ENCODE measurements at places on chromosomes 7 and 10.

DNA sequence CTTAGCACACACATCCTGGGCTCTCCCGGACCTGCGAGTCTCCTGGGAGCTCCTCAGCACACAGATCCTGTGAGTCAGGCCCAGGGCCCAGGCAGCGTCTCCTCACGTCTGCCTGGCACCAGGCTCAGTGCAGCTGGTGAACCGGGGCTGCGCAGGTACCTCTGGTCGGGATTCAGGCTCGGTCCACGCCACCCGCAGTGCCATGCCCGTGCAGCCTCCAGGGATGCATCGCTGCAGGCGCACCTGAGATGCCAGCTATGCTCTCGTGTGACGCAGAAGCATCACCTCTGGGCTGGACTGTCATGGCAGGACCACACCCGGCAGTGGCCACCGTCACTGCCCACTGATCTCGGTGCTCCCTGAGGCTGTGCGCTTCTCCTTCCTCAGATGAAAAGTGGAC lies 52.0 kb downstream of the NKX6-2 start:
- no peak for DNase-seq

- peak; percentile 64 for DNase-seq
Observed at GRCh38 chr10:24008164-24009091, 200.5 kb upstream of the KIAA1217 start.

DNA sequence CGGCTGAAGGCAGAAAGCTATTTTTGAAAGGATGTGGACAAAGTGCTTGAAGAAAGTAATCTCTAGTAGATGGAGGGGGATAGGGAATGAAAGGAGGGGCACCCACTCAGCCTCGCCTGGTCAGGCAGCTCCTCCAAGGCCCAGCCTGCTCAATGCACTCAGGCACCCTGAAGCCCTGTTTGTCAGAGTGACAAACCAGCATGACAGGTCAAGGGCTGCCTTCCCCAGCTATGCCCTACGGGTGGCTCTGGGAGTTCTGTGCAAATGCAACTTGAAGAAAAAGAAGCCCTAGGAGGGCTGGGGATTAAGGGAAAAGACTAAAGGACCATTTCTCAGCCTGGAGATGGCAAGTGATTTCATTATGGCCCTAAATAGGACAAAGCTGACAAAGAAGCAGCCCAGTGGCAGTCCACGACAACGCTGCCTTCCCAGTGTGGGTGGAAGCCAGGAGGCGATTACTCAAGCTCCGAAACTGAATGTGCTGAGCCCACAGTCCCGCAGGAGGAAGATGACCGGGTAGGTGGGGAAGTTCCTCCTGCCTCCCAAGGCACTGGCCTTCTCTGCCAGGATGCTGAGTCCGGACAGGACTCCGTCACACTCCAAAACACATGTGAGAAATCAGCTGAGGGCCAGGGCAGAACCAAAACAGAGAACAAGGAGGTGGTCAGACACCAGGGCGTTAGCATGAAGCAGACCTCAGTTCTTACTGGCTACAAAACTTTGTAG lies 16.3 kb downstream of the LIPA start:
- no peak for DNase-seq

GRCh38 chr10:127148066-127148932 lies 48.1 kb downstream of the INSYN2A start:
- peak; percentile 90 for DNase-seq

DNA sequence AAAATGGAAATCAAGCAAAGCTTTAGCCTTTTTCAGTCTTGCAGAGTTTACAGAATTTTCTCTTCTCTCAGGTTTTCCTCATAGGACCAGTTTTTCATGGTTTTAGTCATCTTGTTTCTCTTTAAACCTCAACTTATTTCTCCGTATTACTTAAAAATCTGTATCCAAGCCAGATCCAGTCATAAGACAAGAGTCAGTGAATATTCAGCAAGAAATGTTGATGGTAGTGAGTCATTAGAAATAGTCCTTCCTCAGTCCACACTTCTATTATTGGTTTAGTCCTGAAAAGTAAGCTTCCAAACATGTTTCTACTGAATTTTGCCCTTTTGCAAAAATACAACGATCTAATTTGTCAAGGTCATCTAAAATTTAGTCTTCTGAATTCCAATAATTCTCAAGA lies 107.0 kb downstream of the VIM start:
- DNase-seq, result peak; percentile 73

GRCh38 chr7:39313974-39314373 lies 252.2 kb upstream of the YAE1 start:
- DNase-seq, result no peak

- no peak for DNase-seq
Observed at GRCh38 chr7:30903146-30903545, 8.5 kb upstream of the AQP1 start.

- DNase-seq, result no peak
Observed at GRCh38 chr10:15146366-15146765, 22.1 kb downstream of the NMT2 start.

DNA sequence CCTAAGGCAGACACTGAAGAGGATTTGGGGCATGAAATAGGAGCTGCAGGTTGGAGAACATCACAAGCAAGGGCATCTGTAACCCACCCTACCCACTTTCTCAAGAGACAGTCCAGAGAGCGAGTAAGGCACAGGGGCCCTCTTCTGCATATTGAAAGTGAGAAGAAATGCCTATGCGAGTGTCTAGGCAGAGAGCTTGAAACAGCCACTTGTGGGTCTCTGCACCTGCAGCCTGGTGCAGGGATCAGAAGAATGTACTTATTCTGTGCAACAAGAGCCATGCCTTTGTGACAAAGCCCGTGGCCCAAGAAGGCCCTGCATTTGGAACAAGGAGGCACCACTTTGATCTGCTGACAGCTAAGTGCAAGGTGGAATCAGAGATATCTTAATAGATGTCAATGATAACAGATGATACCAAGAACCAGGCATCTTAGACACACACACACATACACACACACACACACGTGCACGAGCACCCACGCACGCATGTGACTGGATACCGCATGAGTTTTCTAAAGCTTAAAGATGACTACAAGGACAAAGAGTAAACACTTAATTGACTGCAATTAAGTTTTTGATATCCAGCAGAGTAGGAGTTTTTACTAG lies 89.3 kb downstream of the NPSR1 start:
- no peak for DNase-seq

DNA sequence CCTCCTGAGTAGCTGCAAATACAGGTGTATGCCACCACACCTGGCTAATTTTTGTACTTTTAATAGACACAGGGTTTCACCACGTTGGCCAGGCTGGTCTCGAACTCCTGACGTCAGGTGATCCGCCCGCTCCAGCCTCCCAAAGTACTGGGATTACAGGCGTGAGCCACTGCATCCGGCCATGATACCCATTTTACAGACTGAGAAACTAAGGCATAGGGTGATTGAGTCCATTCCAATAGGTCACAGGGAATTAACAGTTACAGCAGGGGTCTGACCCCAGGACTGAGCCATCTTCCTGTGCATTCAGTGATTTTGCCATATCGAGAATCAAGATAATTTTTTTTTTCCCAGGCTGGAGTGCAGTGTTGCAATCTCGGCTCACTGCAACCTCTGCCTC lies 12.3 kb upstream of the CTBP2 start:
- no peak for DNase-seq

GRCh38 chr7:42624471-42624870 lies 287.4 kb downstream of the C7orf25 start:
- DNase-seq, result peak; percentile 59

DNA sequence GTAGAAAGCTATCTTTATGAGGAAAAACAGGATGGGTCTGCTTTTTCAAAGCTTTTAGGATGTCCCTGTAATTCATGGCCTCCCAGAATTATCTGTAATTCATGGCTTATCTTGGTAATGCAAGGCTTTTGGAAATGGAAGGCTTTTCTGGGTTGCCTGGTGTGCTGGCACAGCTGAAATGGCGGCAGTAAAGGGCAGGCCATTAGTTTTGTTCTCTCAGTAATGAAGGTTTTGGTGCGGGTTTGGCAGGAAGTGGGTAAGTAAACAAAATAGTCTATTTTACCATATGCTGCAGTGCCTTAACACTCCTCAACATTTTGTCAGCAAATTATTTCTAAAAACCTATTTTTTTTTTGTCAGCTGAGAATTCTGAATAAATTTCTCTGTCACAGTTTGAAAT lies 69.3 kb downstream of the LRGUK start:
- DNase-seq, result no peak

DNA sequence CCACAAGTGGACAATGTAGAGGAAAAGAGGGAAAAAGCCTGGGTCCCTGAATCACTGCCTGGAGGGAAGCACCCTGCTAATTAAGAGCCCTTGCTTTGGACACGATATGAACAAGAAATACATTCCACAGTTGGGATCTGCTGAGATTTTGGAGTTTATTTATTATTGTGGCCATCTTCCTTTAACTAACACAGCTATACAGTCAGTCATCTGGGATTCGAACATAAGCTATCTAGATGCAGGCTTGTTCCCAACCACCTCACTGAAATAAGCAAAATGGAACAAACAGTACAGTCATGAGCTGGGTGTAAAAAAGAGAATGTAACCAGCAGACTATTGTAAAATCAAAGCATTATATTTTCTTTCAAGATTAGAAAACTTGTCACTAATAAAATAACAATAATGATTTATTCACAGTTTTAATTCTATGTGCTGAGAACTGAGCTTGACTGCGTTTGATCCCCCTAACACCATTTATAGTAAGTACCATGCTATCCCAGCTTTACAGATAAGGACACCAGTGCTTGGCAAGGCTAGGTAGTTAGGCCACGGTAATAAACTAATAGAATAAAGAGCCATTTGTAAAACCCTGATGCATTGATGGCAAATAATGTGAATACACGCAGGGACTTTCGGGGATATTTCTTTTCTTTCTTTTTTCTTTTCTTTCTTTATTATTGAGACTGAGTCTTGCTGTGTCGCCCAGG lies 223.8 kb upstream of the KLF6 start:
- DNase-seq, result peak; percentile 12

DNA sequence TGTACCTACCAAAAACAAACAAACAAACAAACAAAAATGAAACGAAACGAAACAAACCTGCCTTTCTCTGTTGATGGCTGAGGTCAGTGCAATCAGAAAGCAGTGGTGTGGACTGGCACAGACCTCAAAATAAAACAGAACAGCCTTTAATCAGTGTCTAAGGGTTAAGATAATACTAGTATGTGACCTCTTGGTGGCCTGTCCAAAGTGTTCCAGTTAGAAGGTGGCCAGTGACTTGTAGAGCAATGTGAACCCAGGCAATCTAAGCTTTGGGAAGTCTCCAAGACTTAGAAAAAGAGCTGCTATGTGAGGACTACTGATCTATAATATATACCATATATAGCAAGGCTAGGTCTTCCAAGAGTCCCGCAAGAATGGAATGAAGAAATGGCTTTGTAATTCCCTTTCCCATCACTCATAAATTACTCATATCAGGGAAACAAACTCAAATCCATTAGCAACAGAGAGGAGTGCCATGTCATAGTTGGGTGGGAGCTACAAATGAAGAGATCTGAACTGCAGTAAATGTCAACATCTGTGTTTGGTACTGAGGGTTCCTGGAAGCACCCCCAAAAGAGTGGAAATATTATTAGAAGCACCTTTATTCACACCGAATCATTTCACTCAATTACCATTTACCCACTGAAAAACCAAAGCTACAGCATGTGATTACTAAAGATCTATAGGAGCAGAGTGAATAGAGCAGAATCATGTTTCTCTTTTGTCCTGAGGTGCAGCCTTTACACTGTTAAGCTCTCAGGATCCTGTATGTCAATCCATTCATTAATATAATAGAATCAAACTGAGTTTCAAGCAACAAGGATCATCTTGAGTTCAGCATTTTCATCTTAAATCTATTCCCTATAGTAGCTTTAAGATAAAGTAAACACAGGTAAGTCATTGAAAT lies 28.0 kb downstream of the ABLIM1 start:
- peak; percentile 60 for DNase-seq

DNA sequence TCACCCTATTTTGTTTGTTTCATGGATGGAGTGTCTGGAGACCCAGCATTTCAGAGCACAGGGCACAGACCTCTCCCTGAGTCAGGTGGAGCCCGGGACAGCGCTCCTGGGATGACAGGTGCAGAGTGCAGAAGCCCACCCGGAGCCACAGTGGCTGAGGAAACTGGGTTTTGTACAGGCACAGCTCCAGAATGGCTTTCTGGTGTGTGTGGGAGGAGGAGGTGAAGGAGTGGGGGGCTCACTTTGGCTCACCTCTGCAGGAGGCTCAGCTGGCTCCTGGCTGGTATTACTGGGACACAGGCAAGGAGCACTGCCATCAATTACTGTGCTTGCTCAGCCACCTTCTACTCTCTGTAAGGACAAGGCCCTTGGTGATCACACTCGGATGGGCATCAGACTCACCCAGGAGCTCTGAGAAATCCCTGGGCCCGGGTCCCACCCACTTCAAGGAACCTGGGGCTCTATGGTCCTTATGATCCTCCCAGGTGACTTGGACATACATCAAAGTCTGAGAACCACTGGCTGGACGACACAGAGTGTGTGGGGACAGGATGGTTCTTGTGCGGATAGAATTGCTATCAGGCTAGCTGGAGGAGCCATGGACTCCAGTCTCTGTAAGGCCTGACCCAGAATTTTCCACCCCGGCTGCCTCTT lies 221.1 kb upstream of the ZNF32 start:
- DNase-seq, result no peak

GRCh38 chr10:36344240-36345174 lies 702.4 kb upstream of the FZD8 start:
- DNase-seq, result no peak

DNA sequence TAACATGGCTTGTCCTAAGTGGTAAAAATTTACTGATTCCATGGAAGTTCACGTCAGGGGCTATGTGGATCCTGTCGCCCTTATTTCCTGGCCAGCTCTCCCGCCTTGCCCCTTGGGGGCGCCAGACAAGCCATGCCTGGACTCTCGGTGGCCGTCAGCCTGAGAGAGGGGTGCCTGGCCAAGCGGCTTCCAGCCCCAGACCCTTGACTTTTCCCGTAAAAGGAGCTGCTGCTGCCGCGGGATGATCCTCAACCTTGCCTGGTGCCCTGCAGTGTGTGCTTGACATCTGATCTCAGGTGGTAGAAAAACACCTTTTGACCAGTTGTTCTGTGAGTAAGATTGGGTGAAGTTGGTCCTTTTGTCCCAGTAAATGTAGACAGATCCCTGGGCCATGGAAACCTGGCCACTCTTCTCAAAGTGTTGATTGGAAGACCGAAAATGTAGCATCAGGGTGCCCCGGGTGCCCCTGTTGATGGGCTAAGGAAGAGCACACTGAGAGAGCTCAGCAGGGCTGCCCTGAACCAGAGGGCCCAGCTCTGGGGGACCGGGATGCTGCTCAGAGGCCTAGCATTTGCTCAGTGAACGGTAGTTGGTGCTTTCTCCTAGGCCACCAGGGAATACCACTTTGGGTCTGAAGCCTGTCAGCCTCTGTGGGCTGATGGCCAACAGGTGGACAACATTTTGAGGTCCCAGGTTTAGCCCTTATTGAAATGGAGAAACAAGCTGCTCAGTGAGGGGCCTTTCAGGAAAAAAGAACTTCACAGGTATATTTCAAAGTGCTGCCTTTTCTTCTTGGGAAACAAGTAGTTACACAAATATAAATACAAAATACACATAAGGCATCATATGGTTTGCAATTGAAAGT lies 162.5 kb downstream of the LRMDA start:
- no peak for DNase-seq

Measured in epithelial cell of esophagus (primary cell).